Activated T-cell treated with anti-CD3 and anti-CD28 coated beads, Interleukin-2, amount 50 U/mL, for 24 hours (primary cell): ENCODE measurements at places on chromosomes 16 and 17.

DNA sequence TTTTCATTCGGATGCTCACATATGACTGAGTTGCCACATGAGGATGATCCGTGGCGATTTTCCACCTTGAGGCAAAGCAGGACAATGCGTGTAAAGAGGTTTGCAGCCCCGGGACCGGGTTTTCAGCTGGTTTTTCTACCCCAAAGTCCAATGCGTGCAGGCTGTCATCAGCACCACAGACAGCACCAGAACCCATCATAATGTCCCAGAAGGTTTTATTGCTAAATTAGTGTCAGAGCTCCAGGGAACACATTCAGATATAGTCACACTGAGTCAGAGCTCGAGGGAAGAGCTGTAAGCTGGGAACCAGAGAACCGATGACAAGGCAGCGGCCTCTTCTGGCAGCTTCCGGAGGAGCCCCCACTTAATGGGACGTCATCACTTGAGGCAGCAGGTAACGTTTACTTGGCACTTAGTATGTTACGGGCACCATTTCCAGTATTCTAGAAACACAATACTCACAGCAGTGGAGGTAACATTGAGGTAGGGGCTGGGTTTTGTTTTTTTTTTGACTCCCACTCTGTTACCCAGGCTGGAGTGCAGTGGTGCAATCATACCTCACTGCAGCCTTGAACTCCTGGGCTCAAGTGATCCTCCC is 8.9 kb upstream of the NAGPA start:
- DNase-seq, result no peak

GRCh38 chr17:76958974-76959373 is 90.8 kb downstream of the MGAT5B start:
- no peak for DNase-seq

DNA sequence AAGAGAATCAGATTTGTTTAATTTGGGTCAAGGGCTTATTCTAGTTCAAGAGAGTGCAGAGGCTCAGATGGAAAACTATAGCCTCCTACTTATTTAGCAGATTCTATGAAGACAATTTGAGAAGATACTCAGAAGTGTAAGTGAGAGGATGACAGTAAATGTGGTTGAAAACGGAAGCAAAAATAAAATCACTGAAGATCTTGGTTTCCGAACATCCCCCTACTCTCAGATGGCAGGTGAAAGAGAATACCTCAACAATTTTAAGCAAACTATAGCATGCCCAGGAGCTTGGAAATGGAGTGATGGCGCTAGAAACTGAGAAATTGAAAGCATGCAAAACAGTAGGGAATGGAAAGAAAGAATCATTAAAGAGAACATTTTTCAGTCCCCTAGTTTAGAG is 705.5 kb upstream of the CDH8 start:
- no peak for DNase-seq

GRCh38 chr16:85975451-85975981 is 76.6 kb downstream of the IRF8 start:
- no peak for DNase-seq
